SHP77 treated with DMSO at 0.1 percent for 48 hours (cell line): ENCODE measurements at places on chromosomes 2 and 18.

- DNase-seq = no peak
Measured at GRCh38 chr2:49403637-49404036, 249.3 kb upstream of the FSHR start.

GRCh38 chr2:69310111-69311023, 76.7 kb downstream of the GFPT1 start:
- no peak for DNase-seq

DNA sequence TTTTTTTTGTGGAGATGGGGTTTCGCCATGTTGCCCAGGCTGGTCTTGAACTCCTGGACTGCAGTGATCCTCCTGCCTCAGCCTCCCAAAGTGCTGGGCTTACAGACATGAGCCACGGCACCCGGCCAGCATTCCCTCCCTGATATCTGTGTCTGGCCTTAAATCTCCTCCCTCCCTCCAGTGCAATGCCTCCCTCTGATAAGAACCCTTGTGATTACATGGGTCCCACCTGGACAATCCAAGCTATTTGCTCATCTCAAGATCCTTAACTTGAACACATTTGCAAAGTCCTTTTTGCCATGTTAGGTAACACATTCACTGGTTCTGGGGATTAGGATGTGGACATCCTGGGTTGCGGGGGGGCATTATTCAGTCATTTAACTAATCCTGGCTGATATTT, 40.5 kb upstream of the CREB1 start:
- DNase-seq = no peak

GRCh38 chr2:128384446-128384845, 65.8 kb upstream of the HS6ST1 start:
- no peak for DNase-seq

DNA sequence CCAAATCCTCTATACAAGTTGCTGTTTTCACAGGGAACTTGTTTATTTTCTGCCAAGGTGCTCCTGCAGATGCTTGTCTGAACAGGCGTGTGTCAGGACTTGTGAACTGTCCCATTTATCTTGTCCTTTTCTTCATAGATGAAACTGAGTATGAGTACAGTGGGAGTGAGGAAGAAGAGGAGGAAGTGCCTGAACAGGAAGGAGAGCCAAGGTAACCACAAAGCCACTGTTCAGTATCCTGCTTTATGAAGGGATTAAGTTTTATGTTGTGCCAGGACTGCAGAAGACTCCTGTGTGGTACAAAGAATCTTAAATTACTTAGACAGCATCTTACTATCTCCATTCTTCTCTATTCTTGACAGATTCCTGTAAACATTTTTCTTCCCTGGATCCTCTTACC, 145.0 kb downstream of the MAP4K4 start:
- no peak for DNase-seq

DNA sequence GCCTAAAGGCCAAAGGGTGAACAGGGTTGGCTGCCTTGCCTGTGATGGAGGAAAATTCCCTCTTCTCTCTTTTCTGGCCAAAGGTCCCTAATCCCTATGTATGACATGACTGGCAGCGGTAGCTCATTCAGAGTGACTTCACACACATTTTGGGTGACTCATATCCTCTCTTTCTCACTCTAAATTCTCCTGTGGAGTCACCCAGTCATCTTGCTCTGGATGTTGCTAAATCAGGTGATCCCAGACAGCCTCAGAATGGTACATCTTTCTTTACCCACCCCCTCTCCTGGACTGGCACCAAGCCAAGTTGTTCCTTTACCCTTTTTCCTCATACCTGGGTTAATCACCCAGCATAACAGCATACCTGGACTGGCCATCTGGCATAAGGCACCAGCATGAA, 77.2 kb downstream of the NEURL3 start:
- no peak for DNase-seq
